Activated CD8-positive, alpha-beta T cell treated with anti-CD3 and anti-CD28 coated beads, Interleukin-2, amount 10 ng/mL, durations not matched to agents 7 days and 5 days (primary cell): ENCODE measurements at places on chromosomes 12 and 14. TPM values are rescaled to one million over a fixed set of nuclear protein-coding genes. Genes with fewer than 3 reads are reported as not detected.

- DNase-seq: no peak
Measured at GRCh38 chr12:124388038-124388671, 93.3 kb downstream of the RFLNA start.

GRCh38 chr12:39919790-39920189 is 186.1 kb downstream of the SLC2A13 start:
- no peak for DNase-seq

GRCh38 chr12:633731-634130 is 29.5 kb downstream of the NINJ2 start:
- no peak for DNase-seq

DNA sequence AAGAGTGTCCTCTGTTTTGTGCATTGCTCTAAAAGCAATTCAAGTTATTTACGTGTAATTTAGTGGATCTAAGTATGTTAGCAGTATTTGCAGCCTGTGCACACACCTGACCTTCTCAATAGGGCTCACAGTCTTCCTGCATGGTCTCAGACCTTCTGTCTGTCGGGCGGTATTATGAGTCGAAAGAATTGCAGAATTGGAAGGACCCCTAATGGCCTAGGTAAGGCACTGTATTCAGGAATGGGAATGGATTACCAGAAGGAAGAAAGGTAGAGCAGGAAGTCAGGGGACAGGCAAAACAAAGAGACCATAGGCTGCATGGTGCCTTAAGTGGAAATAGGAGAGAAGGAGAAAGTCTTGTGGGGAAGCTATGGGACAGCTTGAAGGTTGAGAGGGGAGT is 341.6 kb downstream of the VRK1 start:
- no peak for DNase-seq

DNA sequence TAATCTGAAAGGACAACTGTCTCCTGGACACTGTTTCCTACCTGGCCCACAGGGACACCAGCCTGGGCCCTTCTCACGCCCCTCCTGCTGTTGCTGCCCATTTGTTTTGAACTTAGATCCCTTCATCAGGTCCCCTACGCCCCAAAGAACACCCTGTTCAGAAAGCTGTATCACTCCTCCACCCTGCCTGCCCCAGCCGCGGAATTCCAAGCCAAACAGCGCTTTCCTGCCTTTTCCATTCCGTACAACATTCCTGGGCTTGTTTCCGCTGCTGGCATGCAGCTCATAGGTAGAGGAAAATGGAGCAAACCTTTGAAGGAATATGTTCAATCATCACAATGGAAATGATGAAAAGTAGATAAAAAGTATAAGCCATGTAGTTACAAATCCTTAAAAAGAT is 12.8 kb upstream of the GSG1 start:
- DNase-seq: no peak

DNA sequence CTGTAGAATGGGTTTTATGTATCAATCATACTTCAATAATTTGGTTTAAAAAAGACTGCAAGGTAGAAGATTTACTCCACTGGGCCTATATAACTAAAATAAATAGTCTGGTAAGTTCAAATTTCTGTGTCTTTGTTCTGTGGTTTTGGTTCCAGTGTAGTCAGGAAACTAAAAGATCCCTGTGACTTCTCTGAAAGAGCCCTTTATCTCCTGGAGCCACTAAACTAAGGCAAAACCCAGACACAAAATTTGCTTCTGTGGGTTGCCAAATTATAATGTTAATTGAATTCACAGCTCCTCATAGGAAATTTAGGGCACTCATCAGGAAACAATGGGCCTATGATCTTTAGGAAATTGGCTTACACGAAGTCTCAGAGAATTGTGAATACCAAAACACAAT is 1038.4 kb downstream of the GALC start:
- no peak for DNase-seq

DNA sequence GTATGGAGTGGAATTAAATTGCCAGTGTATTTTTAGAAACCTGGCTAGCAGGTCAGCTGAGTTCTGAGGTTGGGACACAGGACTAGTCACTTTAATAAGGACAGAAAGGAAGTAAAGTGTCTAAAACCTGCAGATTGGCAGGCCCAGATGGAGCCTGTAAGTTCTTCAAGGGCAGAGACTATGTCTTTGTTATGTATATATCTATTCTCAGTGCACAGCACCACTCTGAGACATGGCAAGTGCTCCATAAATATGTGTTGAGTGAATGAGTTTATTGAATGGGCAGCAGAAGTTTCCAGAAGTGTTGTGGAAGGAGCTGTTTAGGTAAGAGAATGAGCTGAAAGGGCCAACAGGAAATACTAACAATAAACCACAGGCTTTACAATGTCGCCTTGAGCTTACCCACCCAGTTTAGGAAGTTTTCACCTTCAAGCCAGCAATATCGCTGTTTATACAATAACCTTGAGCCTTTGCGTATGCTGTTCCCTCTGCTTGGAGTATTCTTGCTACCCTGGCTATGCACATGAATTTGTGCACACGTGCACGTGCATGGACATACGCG is 109.5 kb upstream of the TMPO start:
- DNase-seq: no peak

- DNase-seq: no peak
Measured at GRCh38 chr14:89041257-89041582, 216.8 kb downstream of the TTC8 start.

- no peak for DNase-seq
Measured at GRCh38 chr14:61581955-61582615, 113.2 kb upstream of the HIF1A start.

DNA sequence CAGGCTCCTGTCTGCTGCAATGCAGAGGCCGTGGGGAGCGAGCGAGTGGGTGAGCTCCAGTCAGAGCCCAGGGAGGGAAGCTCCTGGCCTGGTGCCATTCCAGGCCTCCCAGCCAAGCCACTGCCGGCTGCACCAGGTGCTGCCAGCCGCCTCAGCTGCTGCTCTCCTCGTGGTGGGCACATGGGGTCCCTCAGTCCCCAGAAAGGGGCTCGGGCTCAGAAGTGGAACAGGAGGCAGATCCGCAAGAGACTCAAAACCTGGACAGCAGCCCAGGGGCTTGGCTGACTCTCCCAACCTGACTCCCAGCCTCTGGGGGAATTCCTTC is 2.4 kb downstream of the ABCB9 start:
- DNase-seq: no peak

RNASE7 gene
- not detected for total RNA-seq

OVCH1 gene
- not detected for total RNA-seq

MYH6 gene
- total RNA-seq: not detected

FOXN4 gene
- total RNA-seq: not detected

MED6 gene
- 45.3 TPM for total RNA-seq
